ENCODE measurements at places on chromosomes 5 and 9.

GRCh38 chr5:124941051-124942049, 194.9 kb upstream of the ZNF608 start:
- DNase-seq: no peak

GRCh38 chr5:103690676-103691075, 128.1 kb upstream of the NUDT12 start:
- DNase-seq: no peak

GRCh38 chr9:130779153-130779855, 55.8 kb upstream of the ABL1 start:
- no peak for DNase-seq

DNA sequence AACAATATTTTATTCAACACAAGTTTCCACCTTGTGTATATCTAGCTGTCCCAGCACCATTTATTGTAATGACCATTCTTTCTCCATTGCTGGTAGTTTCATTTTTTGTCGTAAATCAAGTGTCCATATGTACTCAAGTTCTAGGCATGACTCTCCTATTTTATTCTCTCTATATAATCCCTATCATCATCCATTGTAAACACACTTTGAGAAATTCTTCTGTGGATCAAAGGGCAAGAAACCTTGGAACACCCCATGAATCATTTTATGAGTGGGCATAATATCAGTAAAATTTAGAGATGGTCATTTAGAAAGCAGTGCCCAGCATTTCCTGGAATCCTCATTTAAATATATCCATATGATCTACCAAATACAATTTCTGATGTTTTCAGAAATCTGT, 35.8 kb upstream of the SPATA31D4 start:
- no peak for DNase-seq

DNA sequence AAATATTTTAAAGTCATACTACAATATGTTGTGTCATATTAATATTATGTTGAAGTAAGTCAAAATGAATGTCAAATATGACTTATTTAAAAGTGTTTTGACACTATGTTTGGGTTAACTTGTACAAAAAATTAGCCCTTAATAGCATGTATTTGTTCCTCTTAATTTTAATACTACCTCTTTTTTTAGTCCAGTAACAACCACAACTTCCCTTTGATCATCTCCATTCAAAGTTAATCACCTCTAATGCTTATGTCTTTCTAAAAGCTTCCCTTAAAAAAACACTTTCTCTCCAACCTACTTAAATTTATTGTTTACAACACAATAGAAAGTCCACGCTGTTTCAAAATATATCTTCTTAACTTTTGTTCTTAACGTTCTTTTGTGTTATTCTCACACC, 9.6 kb downstream of the SLCO4C1 start:
- DNase-seq: no peak

Measured in stimulated activated CD4-positive, alpha-beta T cell treated with anti-CD3 and anti-CD28 coated beads, TNF-alpha, amount 100 ng/mL, for 4 hours (primary cell).